ENCODE measurements at places on chromosomes 6 and 20.
A peak's percentile ranks its signal among the peaks of the same experiment; 100 is the strongest.

GRCh38 chr20:20690676-20691476 lies 21.6 kb downstream of the RALGAPA2 start:
- no peak for DNase-seq

GRCh38 chr20:44019638-44020335 lies 105.1 kb downstream of the TOX2 start:
- no peak for DNase-seq

DNA sequence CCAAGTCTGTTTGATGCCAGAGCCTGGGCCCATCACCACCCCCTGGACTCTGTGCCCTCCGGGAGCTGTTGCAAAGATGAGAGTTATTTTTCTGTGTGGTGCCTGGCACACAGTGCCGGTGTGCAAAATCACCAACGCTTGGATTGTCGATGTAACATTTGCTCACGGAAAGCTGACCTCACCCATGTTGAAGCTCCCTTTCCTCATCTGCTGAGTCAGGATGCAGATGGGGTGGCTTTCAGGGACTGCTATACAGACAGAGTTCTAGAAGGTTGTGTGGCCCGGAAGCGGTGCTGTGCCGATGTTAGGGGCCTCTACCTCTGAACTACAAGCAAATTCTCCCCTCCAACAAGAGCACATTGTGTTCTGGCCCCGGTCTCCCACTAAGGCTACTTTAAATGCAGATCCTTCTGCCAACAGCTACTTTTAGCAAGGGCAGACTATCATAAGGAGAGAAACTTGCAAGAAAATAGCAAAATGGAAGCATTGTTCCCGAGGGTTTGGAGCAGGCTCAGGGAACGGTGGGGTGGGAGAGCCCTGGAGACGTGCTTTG lies 34.0 kb downstream of the EYA2 start:
- no peak for DNase-seq

- no peak for DNase-seq
Observed at GRCh38 chr6:68087399-68088133, 547.5 kb upstream of the ADGRB3 start.

DNA sequence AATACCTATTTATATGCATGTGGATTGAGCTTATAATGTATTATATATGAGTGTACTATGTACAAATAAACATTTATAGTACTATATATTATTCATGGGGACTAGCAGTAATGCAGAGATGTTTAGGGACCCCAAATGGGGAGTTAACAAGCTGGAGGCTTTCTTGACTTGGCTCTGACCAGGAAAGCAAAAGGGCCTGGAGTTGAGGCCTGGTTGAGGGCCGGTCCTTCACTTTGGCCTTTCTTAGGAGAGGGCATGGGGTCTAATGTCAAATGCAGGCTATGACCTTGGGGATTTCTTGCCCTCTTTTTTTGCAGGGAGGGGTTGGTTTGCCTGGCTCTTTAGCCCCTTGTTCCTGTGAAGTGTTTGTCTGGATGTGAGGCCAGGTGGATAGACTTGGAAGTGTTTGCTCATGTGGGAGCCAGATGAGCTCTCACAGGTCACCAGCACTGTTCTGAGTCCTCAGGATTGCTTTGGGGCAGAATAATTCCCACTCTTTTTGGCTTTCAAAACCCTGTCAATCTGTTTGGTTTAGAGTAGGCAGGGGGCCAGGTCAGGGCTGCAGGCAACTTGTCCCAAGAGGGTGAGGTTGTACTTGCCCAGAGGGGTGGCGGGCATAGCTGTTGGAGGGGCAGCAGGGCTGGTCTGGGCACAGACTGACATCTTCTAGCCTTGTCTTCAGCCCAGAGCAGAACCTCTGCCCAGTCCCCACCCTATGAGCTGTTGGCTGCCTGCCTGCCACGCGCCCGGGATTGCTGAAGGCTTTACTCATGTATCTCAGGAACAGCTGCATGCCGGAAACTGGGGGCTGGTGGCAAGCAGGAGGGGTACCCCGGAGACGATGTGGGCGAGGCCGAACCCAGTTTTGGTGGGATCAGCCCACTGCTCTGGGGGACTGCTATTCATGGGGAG lies 14.6 kb downstream of the TJAP1 start:
- no peak for DNase-seq

DNA sequence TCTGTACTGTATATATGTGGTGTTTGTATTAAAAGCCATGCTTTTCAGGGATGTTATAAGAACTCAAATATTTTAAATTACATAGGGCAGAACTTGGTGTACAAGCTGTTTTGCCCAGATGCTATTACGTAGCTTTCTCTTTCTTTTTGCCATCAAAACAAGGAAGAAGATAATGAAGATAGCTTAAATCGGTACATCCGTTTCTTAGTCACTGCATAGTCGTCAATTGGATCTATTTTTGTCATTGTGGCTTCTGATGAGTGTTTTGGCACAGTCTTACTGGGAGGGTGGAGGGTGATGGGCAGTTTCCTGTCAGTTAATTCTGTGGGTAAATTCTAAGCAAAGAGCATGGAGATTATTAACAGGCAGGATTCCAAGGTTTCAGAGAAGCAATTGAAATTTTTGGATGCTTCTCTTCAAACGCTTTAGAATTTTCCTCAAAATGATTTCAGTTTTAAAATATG lies 649.1 kb upstream of the GJE1 start:
- DNase-seq: no peak

- no peak for DNase-seq
Observed at GRCh38 chr6:142740449-142740848, 204.5 kb downstream of the HIVEP2 start.

- DNase-seq: no peak
Observed at GRCh38 chr6:27474172-27474465, 1.2 kb upstream of the ZNF184 start.

GRCh38 chr6:37784585-37784967 lies 35.0 kb upstream of the ZFAND3 start:
- no peak for DNase-seq

GRCh38 chr6:491233-491632 lies 99.7 kb downstream of the IRF4 start:
- no peak for DNase-seq

DNA sequence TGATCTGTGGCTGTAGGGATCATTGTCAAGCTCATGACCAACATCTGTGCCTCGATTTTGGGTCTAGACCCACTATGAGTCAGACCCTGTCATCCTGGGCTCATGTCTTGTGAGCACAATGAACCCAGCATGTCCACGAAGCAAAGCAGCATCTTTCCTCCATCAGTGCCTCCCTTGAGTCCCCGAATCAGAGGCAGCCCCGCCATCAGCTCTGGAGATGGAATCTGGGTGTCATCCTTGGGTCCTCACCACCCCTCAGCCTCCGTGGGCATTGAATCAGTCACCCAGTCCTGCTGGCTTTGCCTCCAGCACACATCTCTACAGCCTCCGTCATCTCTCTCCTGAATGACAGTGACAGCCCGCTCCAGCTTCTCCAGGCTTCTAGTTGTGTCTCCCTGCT lies 56.9 kb downstream of the CHMP4B start:
- no peak for DNase-seq

DNA sequence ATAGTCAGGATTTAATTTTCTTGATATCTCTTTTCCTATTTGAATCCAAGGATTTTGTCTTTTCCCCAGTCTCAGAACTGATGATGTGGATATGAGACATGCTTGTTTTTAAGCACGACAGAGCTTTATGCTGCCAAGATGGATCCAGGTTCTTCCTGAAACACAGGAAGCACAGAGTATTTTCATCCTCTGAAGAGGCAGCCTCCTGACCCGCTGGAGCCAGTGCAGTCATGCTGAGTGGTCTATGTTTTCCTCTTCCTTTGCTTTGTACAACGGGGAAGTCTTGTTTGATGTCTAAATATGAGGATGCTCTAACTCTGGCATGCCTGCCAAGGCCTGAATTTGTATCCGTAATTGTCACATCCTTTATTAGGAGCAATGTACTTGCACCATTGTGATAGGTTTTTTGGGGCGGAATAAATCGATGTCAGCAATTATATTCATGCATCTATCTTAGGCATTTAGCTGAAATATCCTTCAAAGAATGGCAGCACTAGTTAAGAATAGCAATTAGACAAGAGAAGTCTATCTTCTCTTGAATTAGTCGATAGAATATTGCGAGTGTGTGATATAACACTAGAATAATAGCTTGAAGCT lies 407.1 kb upstream of the JAG1 start:
- no peak for DNase-seq

- DNase-seq: no peak
Observed at GRCh38 chr6:36856277-36856676, 17.0 kb upstream of the CPNE5 start.

- DNase-seq: peak; percentile 19
Observed at GRCh38 chr6:47168180-47168579, 126.0 kb upstream of the ADGRF1 start.

- DNase-seq: no peak
Observed at GRCh38 chr20:58682656-58683531, 9.7 kb upstream of the NPEPL1 start.

GRCh38 chr6:134123666-134124208 lies 71.3 kb upstream of the SLC2A12 start:
- peak; percentile 45 for DNase-seq

DNA sequence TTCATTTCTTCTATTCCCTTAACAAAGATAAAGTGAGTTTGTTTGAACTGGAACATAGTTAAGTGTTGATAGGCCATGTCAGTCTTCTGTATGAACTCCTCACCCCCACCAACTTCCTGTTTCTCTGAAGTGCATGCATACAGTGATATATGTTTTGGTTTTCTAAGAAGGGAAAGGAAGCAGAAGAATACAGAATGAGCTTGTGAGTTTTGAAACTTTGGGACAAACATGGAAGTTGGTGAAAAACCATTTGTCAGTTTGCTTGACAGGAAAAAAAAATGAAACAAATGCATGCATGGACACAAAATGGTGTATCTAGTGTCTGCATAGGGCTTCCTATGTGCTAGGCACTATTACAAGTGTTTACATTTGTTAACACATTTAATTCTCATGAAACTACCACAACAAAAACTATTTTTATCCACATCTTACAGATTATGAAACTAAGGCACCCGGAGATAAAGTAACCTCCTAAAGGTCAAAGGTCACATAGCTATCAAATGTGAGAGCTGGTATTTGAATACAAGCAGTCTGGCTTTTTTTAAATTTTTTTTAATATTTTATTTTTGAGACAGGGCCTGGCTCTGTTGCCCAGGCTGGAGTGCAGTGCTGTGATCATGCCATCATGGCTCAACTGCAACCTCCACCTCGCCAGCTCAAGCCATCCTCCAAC lies 105.9 kb downstream of the ADGRB3 start:
- DNase-seq: no peak

- no peak for DNase-seq
Observed at GRCh38 chr6:143165315-143165855, 104.7 kb downstream of the AIG1 start.

- no peak for DNase-seq
Observed at GRCh38 chr6:43935921-43936439, 166.0 kb downstream of the VEGFA start.

- DNase-seq: peak; percentile 27
Observed at GRCh38 chr20:13105864-13106457, 97.2 kb downstream of the SPTLC3 start.

DNA sequence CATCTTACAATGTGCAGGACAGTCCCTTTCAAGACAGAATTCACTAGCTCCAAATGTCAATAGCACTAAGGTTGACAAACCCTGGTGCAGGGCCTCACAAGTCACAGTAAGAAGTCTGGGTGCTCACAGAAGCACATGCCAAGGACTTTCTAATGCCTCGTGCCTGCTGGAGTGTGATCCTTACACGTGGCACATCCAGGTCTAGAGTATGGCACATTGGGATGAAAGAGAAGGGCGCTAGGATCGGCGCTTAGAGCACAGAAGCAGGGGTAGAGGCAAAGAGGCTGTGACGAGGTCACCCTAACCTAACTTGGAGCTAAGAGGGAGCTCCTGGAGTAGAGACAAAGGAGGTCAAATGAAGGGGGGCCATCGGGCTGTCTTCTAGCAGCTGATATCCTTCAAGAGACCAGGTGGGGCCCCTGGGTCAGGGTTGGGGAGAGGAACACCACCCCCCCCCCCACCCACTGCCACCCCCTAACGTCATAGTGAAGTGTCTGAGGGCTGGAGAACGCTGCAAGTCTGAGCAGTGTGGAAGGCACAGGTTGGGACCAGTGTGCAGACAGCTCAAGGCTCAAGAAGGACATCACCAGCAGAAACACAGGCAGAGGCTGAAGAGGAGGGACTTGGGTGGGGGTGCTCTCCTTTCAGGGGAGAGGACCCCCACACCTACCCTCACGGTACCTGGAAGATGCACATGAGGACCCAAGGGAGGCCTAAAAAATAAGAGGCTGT lies 97.8 kb upstream of the MRPS10 start:
- DNase-seq: no peak

DNA sequence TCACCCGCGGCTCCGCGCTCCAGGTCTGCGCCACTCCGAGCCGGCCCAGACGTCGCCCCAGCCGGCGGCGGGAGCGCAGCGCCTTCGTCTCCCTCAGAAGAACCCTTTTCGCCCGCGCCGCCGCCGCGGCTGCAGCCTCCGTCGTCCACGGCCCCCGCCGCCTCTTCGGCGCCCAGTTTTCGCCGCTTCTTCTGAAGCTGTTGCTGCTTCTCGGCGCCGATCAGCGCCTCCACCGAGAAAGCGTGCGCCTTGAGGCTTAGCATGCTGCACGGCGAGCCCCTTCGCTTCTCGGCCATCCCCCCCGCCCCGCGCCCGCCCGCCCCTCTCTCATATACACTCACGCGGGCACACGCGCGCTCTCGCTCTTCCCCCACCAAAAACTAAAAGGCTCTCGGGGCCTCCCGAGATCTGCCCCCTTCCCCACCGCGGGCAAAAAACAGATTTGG lies 489 bp downstream of the TBX18 start:
- no peak for DNase-seq

DNA sequence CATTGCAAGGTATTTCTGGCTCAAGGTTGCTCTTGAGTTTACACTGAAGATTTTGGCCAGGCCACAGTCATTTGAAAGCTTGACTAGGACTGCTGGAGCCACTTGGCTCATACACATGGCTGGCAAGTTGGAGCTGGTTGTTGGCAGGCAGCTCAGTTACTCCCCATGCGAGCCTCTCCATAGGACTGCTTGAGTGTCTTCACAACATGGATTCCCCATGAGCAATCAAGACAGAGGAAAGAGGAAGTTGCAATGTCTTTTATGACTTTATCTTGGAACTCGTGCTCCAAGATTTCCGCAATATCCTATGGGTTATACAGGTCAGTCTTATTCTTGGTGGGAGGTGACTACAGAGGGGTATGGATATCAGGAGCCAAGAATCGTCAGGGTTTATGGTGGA lies 1.4 kb upstream of the MANBAL start:
- DNase-seq: no peak
